ENCODE measurements at places on chromosomes 6 and 20.

- DNase-seq: peak; percentile 75
Measured at GRCh38 chr6:75376347-75377024, 91.9 kb upstream of the TMEM30A start.

GRCh38 chr20:3133155-3133554, 26.5 kb downstream of the FASTKD5 start:
- DNase-seq: no peak

GRCh38 chr6:164827537-164827936, 481.9 kb downstream of the C6orf118 start:
- no peak for DNase-seq

DNA sequence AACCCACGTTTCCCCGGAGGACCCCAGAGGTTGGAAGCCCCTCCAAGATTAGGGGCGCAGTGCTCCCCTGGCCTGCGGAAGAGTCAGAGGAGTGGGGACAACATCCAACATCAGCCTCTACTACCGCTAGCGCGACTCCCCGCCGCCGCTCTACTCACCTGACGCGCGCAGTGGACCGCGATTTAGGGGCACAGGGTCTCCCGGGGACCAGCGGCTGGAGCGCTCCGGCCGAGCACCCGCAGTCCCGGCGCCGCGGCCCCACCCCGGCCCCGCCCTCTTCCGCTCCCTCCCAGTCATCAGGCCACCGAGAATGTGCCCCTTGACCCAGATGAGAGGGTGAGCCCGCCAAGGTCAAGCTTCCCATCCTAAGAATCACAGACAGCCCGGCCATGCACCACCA, at the start of gene ZFP57:
TSS of gene ZFP57 (minus strand) at position 249 of the 400 bp plus-strand sequence. CDS start 4,149 bp downstream, outside the sequence.
- DNase-seq: no peak

- DNase-seq: no peak
Measured at GRCh38 chr20:35610833-35611427, 4.7 kb upstream of the SPAG4 start.

GRCh38 chr20:2708073-2708415, 15.5 kb downstream of the EBF4 start:
- no peak for DNase-seq

- no peak for DNase-seq
Measured at GRCh38 chr6:139784222-139784769, 409.8 kb upstream of the CITED2 start.

DNA sequence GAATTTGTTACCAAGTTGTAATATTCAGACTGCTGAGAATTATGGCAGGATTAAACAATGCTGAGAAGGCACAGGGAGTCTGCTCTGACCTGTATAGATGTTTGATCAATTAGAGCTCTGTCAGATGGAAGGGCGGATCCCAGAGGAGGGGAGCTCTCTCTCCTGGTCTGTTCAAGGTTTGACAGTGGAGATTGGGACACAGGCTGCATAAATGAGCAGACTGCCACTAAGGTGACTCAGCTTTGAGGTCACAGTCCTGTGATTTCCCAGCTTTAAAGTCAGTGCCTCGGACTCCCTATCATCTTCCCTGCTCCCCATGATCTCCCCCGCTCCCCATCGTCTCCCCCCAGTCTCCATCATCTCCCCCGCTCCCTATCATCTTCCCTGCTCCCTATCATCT, 59.2 kb upstream of the SLC22A23 start:
- no peak for DNase-seq

GRCh38 chr20:50565383-50565782, 55.2 kb downstream of the PTPN1 start:
- DNase-seq: no peak

DNA sequence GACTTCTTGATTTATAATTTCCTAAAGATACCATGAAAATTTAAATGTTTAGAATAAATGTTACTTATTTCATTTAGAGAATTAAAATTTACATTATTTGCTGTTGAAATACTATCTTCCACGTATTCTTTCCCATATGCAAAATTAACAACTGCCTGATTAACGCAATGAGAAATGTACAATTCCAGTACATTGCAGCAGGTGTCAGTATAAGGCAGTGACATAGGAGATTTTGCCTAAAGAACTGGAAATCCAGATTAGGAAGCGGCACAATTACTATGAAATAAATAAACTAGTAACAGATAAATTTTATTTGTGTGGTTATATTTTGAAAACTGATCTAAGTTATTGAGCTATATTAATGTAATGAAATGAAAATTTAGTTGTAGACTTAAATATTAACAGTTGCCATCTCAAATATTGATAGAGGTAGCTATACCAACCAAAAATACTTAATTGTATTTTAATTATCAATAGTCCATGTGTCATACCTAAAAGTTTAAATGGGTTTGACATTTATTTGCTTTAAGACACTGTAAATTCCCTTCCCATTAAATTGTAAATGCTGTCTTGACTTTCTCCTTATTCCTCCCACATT, 300.2 kb downstream of the UTRN start:
- peak; percentile 49 for DNase-seq

GRCh38 chr6:110048221-110048875, 70.2 kb downstream of the GPR6 start:
- peak; percentile 48 for DNase-seq

- DNase-seq: no peak
Measured at GRCh38 chr6:87222676-87223075, 67.3 kb downstream of the ZNF292 start.

DNA sequence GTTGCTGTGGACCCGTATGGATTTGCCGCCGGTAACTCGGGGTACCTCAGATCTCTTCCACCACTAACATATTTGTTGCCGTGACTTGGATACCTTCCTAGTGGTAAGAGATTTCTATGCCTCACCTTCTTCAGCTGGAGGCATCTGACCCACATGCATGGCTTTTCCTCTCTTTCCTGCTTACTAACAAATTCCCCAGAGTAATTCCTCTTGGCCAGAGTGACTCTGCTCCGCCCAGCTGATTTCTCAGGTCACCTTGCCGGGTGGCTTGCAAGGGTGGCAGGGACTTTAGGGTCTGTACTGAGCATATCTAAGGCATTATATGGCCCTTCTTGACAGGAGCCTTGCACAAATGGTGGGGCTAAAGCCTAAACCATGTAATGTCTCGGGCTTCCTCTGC, 38.2 kb downstream of the FAM184A start:
- no peak for DNase-seq

DNA sequence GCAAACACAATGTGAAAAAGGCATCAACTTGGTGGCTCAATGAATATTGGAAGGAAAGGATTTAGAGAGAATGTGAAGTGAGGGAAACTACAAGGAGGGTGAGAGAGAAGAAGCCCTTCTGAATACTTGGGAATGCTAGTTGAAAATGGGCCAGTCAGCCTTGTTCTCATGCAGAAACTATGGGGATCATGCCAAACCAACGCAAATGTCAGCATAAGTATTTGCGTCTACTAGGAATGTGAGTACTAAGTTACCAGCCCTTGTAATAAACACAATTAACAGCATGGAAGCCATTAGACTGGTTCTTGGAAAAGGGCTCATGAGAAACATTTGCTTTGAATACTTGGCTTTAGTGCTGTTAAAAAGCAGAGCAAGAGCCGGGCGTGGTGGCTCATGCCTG, 54.9 kb upstream of the AIG1 start:
- no peak for DNase-seq

GRCh38 chr6:13524801-13525508, 37.6 kb upstream of the GFOD1 start:
- no peak for DNase-seq

- DNase-seq: no peak
Measured at GRCh38 chr6:5930968-5931367, 75.8 kb downstream of the NRN1 start.

DNA sequence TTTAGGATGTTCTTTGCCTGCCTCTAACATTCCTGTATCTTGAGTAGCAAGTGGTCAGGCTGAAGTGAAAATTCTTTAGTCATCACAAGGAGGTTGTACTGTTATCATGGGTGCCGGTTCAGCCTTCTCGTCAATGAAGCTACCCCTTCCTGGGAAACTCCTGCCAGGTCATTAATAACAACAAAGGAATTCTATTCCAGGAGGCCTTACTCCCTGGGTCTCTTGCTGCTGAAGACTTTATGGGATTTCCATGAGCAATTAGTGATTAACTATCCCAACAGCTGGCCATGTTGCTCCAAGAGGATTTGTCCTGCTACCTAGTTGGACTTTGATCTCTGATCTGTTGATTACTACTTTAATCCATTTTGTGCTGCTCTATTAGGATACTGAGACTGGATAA, 62.7 kb upstream of the ELOVL5 start:
- peak; percentile 60 for DNase-seq

DNA sequence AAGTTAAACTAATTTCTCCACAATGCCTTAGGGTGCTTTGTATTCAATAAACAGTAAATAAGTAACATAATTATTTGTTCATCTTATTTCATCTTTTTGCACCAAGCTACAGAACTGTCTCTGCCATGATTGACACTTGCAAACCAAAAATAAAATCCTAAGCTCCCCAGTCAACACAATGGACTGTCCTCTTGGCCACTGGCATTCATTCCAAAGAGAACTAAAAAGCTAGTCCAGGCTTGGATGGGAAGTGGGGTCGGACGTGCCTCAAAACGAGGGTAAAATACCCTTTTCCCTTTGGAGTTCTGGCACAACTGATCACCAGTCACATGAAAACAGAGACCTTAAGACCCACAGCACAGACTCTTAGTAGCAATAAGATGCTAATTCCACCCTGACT, 66.4 kb upstream of the THBS2 start:
- DNase-seq: no peak

- peak; percentile 82 for DNase-seq
Measured at GRCh38 chr20:1803061-1803931, 91.9 kb upstream of the SIRPA start.

DNA sequence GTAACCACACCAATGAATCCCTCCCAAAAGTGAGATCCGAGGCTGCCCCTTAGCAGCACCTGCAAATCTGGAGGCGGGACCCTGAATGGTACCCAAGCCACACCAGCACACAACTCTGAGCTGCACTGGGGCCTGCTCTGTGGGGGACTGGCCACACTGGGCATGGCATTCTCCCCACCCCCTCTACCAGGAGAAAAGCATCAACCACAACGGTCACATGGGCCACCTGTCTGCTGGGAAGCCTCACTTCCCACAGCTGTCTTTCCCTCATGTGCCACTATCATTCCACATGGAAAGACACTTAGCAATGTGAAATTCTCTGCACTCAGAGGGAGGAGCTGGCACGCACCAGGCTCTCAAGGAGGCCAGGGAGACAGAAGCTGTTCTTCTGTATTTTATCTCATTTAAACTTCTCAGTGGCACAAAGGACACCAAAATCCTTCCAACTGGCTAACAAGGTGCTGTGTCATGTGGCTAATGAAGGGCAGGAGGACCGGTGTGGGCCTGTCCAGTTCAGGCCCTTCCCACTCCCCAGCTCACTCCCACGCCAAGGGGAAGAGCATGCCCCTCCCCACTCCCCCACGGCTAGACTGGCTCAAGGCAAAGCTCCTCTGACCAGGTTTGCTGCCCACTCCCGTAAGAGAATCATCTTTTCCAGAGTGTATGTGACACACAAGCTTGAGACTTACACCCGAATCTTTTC, 19.0 kb downstream of the YTHDF1 start:
- DNase-seq: no peak

GRCh38 chr6:131381052-131381708, 191.8 kb upstream of the ARG1 start:
- DNase-seq: no peak
